Muscle of back (tissue), 13 donors: ENCODE measurements at places on chromosomes 13 and 19. TPM values are rescaled to one million over a fixed set of nuclear protein-coding genes. Genes with fewer than 3 reads are reported as not detected.

DNA sequence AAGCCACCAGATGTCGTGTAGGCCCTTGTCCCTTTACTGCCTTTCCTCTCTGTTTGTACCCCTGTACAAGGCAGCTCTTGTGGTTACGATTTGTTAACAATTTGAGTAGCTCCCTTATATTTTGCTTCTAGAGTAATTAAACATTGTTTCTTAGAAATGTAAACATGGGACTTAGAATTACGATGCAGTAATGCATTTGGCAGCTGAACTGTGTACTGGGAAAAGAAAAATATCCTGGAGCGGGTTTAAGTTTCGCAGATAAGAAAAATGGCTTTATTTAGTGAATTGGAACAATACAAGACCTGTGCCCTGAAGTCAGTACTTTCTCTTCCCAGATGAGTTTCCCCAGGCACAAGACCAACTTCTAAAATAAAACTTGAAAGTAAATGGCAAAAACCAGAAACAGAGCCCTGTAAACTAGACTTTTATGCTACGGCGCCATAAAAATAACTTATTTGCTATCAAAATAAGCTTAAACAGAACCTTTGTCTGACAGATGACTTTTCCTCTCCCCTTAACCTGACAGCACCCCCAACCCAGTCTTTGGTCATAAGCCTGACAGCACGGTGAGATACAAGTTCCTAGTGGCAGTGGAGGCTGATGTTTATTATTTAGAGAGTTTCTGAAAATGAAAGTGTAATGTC is 63.0 kb downstream of the LRCH1 start:
- no peak for DNase-seq

MUC16 gene
- polyA plus RNA-seq: not detected

NALCN gene
- 0.64 TPM for polyA plus RNA-seq

SLC27A1 gene
- polyA plus RNA-seq: 16.9 TPM

DNA sequence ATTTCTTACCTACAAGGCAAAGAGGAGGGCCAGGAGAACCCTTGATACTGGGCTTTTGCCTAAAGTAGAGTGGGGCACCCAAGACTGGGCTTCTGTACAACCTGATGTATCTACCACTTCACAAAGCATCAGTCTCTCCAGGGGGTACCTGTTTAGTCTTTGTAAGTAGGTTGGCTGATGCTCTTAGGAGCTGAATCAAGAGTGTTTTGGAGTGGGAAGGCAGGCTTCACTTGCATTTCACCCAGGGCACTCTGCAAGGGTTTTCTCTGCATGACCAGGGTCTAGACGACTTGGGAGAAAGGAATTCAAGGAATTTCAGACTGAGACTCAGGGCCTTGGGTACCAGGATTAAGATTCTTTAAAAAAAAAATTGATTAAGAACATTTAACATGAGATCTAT is 361.5 kb downstream of the RFC3 start:
- DNase-seq: no peak

FGF21 gene
- polyA plus RNA-seq: not detected

DNA sequence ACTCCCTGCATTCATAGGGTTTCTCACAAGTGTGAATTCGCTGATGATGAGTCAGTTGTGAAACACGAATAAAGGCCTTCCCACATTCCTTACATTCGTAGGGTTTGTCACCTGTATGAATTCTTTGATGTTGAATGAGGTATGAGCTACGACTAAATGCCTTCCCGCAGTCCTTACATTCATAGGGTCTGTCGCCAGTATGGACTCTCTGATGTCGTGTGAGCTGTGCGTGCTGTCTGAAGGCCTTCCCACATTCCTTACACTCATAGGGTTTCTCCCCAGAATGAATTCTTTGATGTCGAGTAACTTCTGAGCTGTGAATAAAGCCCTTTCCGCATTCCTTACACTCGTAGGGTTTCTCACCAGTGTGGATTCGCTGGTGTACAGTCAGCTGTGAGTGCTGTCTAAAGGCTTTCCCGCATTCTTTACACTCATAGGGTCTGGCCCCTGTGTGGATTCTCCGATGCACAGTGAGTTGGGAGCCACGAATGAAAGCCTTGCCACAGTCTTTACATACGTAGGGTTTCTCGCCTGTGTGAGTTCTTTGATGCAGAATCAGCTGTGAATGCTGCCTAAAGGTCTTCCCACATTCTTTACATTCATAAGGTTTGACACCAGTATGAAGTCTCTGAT is 30.5 kb upstream of the COX7A1 start:
- DNase-seq: no peak

DNA sequence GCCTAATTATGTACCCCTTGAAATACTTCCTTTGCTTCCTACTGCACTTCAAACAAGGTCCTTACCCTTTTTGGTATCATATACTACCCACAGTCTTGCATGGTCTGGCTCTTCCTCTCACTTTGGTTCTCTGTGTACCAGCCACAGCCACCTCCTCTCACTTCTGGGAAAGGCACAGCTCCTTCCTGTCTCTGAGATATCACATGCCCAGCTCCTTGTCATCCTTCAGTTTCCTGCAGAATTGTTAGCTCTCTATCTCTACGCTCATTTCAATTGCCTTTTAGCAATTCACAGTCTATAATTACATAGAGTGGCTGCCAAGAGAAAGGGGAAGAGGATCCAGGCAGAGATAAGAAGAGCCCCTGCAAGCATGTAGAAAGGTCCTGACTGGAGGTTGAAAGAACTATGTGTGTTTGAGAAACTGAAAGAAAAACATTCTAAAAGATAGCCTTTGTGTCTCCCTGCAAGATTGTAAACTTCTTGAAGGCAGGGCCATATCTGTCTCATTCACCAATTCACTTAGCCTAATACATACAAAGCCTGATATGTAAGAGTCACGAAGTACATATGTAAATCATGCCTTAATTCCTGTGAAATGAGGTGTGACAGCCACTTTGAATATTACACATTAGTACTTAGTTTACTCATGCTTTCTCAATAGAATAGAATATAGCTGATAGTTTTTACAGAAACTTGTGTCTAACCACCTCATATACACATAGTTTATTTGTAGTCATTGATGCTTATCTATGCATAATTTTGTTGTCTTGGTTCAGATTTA is 933.1 kb downstream of the DIAPH3 start:
- DNase-seq: no peak

DNA sequence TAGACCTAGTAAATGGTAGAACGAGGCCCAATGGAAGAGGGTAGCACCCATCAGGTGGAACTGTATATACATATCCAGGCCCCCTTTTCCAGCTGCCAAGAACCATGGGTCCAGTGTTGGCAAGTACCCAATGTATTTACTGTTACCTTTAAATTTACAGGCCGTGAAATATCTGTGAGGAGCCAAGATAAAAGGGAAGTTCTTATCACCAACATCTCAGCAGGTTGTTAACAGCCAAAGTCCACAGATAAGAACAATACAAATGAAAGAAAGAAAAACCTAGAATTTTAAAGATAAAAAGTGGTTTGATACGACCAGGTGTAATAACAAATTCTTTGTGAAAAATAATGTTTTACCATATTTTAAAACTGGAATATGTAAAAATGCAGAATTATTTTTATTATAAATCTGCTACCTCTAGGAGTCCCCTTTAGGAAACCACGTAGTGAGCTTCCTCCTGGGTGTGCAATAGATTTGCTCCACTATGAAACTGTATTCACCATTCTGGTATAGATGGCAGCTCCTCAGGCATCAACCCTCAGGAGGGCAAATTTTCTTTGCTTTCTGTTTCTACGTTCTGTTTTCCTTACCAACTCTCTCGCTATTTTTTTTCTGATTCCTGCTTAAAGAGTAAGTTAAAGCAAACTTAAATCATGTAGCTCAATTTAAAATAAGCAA is 292.2 kb upstream of the SLC10A2 start:
- DNase-seq: no peak

GRCh38 chr13:98327371-98328270 is 150.6 kb upstream of the RNF113B start:
- peak; percentile 15 for DNase-seq

WTIP gene
- 14.4 TPM for polyA plus RNA-seq
